Bronchus fibroblast of lung (primary cell): ENCODE measurements at places on chromosomes 3 and 15. TPM values are rescaled to one million over a fixed set of nuclear protein-coding genes. Genes with fewer than 3 reads are reported as not detected.

The NR2E3 gene
- not detected in 2 replicates for total RNA-seq

The CAMKV gene
- not detected in 2 replicates for total RNA-seq

The EPHA6 gene
- 0.17 TPM in 1 of 2 replicates, not detected in the other for total RNA-seq

The LRRN1 gene
- total RNA-seq: 0.17 and 0.30 TPM in 2 replicates

The IQCH gene
- 1.9 and 3.5 TPM in 2 replicates for total RNA-seq

The CSTA gene
- total RNA-seq: 1.0 TPM in 1 of 2 replicates, not detected in the other

The FOXL2NB gene
- total RNA-seq: not detected in 2 replicates

The ZNF501 gene
- total RNA-seq: 2.2 and 2.9 TPM in 2 replicates

The GDPGP1 gene
- 4.2 and 6.1 TPM in 2 replicates for total RNA-seq

The LRRC31 gene
- total RNA-seq: not detected in 2 replicates

The TMC3 gene
- total RNA-seq: not detected in 2 replicates

The GCSAM gene
- total RNA-seq: not detected in 2 replicates

The SERPINI1 gene
- total RNA-seq: 1.5 and 2.1 TPM in 2 replicates

The TNFSF10 gene
- total RNA-seq: 0.45 and 1.7 TPM in 2 replicates

The IMPG2 gene
- under 0.01 TPM in 2 replicates for total RNA-seq

The SLMAP gene
- 17.1 and 23.0 TPM in 2 replicates for total RNA-seq

The CEP97 gene
- total RNA-seq: 7.7 and 10.4 TPM in 2 replicates

The PLA2G4E gene
- total RNA-seq: not detected in 2 replicates

The CMTM7 gene
- total RNA-seq: 15.5 and 15.9 TPM in 2 replicates

The PTX3 gene
- total RNA-seq: 276 and 277 TPM in 2 replicates

The CPOX gene
- 24.5 and 28.7 TPM in 2 replicates for total RNA-seq

The RETNLB gene
- not detected in 2 replicates for total RNA-seq

The ADAMTS7 gene
- total RNA-seq: 4.3 and 5.0 TPM in 2 replicates

The THBS1 gene
- total RNA-seq: 89.2 and 99.2 TPM in 2 replicates

The GMPPB gene
- total RNA-seq: 48.8 and 50.3 TPM in 2 replicates

The B3GALNT1 gene
- 23.2 and 27.1 TPM in 2 replicates for total RNA-seq

The TGFBR2 gene
- total RNA-seq: 45.9 and 47.1 TPM in 2 replicates

The CLDN18 gene
- not detected in 2 replicates for total RNA-seq

The CPEB1 gene
- 2.4 and 4.3 TPM in 2 replicates for total RNA-seq

The GOLGA8O gene
- total RNA-seq: not detected in 2 replicates

The ITGA11 gene
- total RNA-seq: 0.59 and 1.0 TPM in 2 replicates

The SCN11A gene
- total RNA-seq: not detected in 2 replicates

The SH3GL3 gene
- total RNA-seq: not detected in 2 replicates

The KLHL40 gene
- total RNA-seq: not detected in 2 replicates

The RASGRP1 gene
- not detected in 2 replicates for total RNA-seq

The ST8SIA2 gene
- total RNA-seq: 0.15 TPM in 1 of 2 replicates, not detected in the other

The TOPAZ1 gene
- total RNA-seq: not detected in 2 replicates

The CKMT1A gene
- total RNA-seq: not detected in 2 replicates

The GUCA1C gene
- total RNA-seq: not detected in 2 replicates

The PPARG gene
- 35.2 and 41.9 TPM in 2 replicates for total RNA-seq

The PPP1R14D gene
- total RNA-seq: not detected in 2 replicates

The SPTBN5 gene
- total RNA-seq: under 0.01 TPM in 2 replicates

The SKOR1 gene
- total RNA-seq: 0.17 TPM in 1 of 2 replicates, not detected in the other

The CD86 gene
- total RNA-seq: not detected in 2 replicates

The DIS3L gene
- 11.4 and 16.1 TPM in 2 replicates for total RNA-seq

The CCR8 gene
- total RNA-seq: not detected in 2 replicates

The RBM6 gene
- 20.5 and 24.7 TPM in 2 replicates for total RNA-seq

The IGSF11 gene
- not detected in 2 replicates for total RNA-seq
